GM23338 (cell line): ENCODE measurements at places on chromosomes 6 and 20.

GRCh38 chr6:10413850-10414738 lies 780 bp downstream of the TFAP2A start:
- H3K36me3 ChIP-seq = no peaks in the 10 kb centered on the region
- H3K4me1 ChIP-seq = peaks cover 71% of the 10 kb centered on the region
- H3K4me3 ChIP-seq = peak overlapping the region; percentile 54
- peak; percentile 66 for DNase-seq

DNA sequence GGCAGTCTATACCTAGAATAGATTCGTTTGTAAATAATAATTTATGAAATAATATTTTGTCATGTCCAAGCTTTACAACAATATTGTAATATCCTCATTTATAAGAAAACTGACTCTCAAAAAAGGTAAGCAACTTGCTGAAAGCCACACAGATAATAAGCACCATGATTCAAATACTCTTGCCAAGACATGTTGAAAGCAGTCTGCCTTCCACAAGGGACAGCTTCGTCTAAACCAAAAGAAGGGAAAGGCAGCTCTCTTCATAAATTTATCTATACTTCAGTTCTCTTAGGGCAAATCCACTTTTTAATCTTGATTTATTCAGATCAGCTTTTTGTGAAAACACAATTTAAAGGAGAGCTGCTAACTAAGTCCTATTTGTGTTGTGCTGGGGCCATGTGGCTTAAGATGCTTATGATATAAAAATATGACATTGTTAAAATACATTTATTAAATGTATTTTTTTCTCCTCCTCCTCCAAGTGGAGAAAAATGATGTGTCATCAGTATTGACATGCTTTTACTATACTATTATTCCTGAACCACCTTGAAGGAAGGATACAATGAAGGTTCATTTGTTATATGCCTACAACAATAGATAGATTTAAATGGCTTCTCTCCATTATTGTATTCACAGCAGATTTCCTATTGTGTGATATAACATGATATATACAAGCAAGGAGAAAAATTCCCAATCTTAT lies 737.0 kb downstream of the HDGFL1 start:
- H3K4me1 ChIP-seq = no peaks in the 10 kb centered on the region
- no peaks in the 10 kb centered on the region for H3K27me3 ChIP-seq
- H3K4me3 ChIP-seq = no peak overlapping the region
- H3K27ac ChIP-seq = no peak overlapping the region
- DNase-seq = no peak
- no peaks in the 10 kb centered on the region for H3K36me3 ChIP-seq

DNA sequence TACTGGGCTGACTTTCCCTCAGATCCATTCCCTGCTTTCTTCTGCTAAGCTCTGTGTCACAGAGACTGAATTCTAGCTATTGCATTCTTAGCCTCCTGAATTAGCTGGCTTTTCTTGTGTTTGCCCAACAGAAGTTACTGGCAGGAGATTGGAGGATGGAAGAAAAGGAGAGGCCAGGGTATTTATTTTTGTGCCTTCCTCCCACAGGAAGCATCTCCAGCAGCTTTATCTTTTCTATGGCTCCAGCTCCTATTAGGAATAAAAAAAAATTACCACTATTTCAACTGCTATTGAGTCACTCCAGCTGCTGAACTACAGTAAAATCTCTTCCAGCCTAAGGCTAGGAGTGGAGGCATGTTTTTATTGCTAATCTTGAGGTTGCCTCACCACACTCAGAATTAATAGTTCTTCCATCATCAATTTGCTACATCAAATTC lies 492.4 kb downstream of the RFPL4B start:
- H3K4me3 ChIP-seq = no peak overlapping the region
- no peak overlapping the region for H3K27ac ChIP-seq
- no peaks in the 10 kb centered on the region for H3K36me3 ChIP-seq
- no peaks in the 10 kb centered on the region for H3K4me1 ChIP-seq
- DNase-seq = no peak
- H3K27me3 ChIP-seq = no peaks in the 10 kb centered on the region

DNA sequence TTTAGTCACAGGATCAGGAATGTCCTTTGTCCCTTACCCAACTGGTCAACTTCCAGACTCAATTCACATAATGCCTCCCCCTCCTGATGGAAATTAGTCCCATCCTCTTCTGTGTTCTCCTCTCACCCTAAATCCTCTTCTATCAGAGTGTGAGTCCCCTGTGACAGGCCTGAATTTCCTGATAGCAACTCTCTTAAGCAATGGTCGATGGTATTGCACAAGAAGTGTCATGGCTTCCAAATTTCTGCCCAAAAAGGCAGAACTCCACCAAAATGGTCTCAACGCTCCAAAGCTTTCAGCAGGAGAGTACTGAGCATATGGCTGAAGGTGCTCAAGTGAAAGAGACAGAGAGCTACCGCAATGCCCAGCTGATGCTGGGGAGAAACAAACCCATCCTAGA lies 2.4 kb downstream of the PREP start:
- H3K27ac ChIP-seq = no peak overlapping the region
- H3K4me3 ChIP-seq = 0 out of 2 replicates have a peak overlapping the region, but pooled peaks have one; percentile 98
- no peaks in the 10 kb centered on the region for H3K36me3 ChIP-seq

DNA sequence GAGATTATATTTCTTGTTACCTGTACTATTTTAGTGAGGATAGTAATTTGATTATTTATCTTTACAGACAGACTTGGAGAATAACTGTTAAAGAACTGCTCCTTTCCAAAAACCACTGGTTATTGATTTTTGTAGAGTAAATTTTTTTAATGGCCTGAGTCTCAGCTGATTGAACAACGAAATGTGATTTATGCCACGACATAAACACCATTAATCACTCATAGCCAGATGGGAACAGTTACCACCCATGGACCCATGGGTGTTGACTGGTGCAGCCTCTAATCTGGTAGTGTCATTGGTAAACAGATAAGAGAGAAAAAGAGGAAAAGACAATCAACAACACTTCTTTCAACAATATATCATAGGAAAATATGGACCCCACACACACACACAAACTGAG lies 101.4 kb upstream of the BEND6 start:
- no peak for DNase-seq
- H3K4me3 ChIP-seq = no peak overlapping the region
- peaks cover 38% of the 10 kb centered on the region for H3K4me1 ChIP-seq
- H3K27me3 ChIP-seq = no peaks in the 10 kb centered on the region

DNA sequence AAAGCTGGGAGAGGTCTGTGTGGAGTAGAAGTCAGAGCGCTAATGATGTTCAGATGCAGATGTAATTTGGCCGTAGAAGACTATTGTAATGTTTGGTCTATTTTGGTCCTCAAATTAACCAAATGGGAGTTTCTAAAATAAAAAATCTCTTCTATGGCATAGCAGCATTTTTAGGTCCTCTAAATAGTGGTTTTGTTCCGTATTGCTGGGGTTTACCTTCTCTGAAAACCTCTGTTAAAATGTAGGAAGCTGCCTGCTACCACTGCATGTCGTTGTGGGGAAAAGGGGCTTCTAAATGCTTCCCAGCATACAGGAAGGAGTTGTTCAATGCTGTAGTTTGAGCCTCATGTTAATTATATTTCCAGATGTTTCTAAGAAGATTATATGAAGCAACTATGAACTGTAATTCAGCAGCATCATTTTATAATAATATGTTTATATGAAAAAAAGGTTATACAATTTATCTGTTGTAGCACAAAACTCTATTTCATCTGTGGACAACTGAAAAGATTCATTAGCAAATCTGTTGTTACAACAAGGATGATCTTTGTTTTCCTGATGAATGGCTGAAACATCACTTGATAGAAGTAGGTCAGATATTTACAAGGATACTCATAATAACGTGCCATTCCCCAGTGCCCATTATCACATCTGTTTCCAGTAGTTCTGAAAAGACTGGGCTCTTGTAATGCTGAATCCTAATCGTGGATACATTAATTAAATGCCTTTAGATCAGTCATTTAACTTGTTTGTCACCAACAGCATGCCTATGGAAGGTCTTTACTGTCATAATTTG lies 256.6 kb downstream of the TBC1D7 start:
- no peak overlapping the region for H3K27ac ChIP-seq
- H3K36me3 ChIP-seq = no peaks in the 10 kb centered on the region
- peaks cover 3% of the 10 kb centered on the region; the same call in 1 of the 2 replicates for H3K4me1 ChIP-seq
- no peak for DNase-seq

- H3K27me3 ChIP-seq = peaks cover 71% of the 10 kb centered on the region
- no peak overlapping the region for H3K4me3 ChIP-seq
- no peaks in the 10 kb centered on the region for H3K36me3 ChIP-seq
- no peak for DNase-seq
- H3K4me1 ChIP-seq = peaks cover 34% of the 10 kb centered on the region
Measured at GRCh38 chr6:133887156-133887879, 1.6 kb upstream of the TCF21 start.

- no peaks in the 10 kb centered on the region for H3K27me3 ChIP-seq
- H3K27ac ChIP-seq = no peak overlapping the region
- peaks cover 11% of the 10 kb centered on the region for H3K36me3 ChIP-seq
- DNase-seq = peak; percentile 88
- H3K4me1 ChIP-seq = peaks cover 24% of the 10 kb centered on the region; the same call in 1 of the 2 replicates
Measured at GRCh38 chr20:46681032-46681854, 8.0 kb downstream of the TP53RK start.

DNA sequence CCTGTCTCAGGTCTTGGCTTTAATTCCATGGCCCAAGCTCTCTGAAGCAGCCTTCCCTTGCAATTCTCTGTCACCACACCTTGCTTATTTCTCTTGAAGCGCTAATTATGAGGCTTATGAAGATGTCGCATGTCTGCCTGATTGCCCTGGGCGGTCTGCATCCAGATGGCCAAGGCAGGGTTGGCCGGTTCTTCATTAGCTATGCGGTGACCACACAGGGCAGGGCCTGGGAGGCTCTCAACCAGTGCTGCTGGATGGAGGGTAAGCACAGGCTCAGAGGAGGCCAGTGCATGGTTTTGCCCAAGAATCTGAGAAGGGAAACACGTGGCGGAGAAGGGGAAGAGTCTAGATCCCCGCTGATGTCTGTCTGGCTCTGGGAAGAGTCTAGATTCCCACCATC lies 528.7 kb downstream of the CDH26 start:
- H3K4me3 ChIP-seq = no peak overlapping the region
- H3K4me1 ChIP-seq = no peaks in the 10 kb centered on the region
- no peak overlapping the region for H3K27ac ChIP-seq

DNA sequence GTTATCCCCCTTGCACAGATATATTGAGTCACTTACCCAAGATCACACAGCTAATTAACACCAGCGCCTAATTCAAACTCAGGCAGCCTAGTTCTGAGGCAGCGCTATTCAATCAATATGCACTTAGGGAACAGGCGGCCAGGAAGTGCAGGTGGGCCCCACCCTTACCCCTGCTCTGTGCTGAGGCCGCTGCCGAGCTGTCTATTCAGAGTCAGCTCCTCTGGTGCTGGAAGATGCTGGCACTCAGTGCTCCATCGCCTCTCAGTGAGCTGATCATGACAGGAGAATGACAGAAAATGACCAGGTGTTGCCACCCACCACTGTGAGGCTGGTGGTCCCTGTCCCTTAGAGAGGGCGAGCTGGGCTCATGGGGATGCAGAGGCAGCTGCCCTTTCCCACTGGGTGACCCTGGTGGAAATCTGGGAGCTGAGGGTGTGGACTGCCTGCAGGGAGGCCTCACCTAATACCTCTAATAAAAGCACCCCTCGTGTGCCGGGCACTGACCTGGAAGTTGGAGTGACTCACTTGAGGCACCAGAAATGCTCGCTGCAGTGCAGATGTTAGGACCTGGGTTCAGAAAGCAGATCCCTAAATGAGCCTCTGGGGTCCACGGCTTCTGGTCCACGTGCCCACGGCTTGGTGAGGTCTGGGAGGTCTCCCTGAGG lies 42.5 kb upstream of the CD93 start:
- DNase-seq = no peak
- no peak overlapping the region for H3K27ac ChIP-seq
- no peaks in the 10 kb centered on the region for H3K27me3 ChIP-seq
- no peaks in the 10 kb centered on the region for H3K4me1 ChIP-seq
- H3K4me3 ChIP-seq = no peak overlapping the region
- no peaks in the 10 kb centered on the region for H3K36me3 ChIP-seq

- no peaks in the 10 kb centered on the region for H3K27me3 ChIP-seq
- peak; percentile 1 for DNase-seq
- H3K4me3 ChIP-seq = no peak overlapping the region
- no peaks in the 10 kb centered on the region for H3K4me1 ChIP-seq
Measured at GRCh38 chr6:48606618-48607017, 495.6 kb upstream of the PTCHD4 start.
